ENCODE measurements at places on chromosomes 6 and 20.

DNA sequence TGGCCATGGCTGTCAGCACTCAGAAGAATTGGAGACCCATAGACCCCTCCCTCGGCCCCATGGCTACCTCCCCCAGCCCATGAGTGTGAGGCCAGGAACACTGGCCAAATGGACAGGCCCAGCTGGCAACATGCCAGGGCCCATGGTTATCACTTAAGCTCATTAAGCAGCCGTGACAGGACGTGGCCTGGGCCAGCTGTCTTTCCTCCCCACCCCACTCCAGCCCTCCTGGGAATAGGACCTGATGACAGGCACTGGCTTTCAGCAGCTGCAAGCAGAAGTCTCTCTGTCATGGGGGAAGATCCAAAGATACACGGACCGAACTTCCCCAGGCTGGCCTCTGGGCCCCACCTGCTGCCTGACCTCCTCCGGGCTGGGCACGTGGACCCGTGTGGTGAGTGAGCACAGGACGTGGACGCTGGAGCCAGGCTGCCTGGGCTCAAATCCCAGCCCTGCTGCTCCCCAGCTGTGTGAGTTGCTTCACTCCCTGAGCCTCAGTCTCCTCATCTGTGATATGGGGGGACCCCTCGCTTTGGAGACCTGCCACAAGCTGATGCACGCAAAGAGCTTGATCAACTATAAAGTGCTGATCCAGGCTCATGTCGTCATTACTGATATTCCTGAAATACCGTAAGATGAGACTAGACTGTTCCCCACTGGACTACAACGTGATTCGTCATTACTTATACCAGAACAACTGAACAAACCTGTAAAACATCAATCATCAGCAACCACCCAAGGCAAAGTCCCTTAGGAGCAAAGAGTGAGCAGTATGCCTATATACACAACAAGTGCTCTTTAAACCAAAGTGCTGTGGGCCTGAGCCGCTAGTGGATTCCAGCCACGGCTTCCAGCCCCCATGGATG lies 22.0 kb upstream of the VSTM2L start:
- DNase-seq, result no peak

DNA sequence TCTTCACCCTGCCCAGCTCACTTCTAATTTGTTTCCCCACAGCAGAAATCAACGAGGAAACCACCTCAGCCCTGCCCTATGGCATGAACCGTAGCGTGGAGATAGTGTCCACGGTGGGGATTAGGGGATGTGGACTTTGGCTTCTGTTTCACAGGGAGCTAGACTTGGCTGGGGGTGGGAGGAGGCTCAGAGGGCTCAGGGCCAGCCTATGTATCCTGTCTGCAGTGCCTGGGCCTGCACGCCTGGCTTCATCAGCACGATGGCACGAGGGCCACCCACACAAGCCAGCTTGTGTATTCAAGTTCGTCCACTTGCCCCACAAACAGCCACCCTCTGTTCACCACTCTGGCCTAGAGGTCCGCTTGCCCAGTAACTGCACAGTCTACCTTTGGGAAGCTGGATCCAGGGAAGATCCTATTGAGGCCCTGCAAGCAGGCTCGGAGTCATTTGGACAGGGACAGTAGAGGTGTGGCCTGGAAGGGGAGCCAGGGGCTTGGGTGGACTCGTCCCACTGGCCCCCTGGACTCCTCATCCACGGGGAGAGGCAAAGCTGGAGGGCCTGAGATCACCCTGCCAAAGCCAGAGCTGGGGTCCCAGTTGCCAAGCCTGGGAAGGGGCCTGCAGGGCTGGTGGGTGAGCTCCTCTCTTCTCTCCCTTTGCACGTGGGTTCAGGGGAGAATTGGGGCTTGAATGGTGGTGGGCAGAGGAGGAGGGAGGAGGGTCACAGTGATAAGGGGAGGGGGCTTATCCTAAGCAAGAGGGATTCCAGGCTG lies 38.0 kb upstream of the FAM83D start:
- DNase-seq, result no peak

DNA sequence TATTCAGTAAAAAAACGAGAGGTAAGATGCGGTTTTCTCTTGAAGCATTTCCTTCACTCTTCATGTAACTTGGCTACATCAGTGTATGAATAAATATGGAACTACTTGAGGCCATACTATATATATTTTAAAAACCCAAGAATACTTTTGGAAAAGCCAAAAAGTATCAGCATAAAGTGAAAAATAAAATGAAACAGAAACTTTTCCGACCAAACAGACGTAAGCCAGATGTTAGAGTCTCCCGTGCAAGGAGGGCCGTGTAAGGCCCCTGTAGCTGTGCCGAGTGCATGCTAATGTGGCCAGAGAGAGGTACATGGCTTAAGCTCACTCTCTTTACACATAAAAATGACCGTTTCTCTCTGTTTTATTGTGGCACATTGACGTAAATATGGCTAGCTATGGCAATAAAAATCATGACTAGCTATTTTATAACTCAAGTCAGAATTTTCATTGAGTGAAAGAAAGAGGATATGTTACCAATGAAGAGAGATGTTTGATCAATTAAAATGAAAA lies 140.1 kb upstream of the GMDS start:
- no peak for DNase-seq

DNA sequence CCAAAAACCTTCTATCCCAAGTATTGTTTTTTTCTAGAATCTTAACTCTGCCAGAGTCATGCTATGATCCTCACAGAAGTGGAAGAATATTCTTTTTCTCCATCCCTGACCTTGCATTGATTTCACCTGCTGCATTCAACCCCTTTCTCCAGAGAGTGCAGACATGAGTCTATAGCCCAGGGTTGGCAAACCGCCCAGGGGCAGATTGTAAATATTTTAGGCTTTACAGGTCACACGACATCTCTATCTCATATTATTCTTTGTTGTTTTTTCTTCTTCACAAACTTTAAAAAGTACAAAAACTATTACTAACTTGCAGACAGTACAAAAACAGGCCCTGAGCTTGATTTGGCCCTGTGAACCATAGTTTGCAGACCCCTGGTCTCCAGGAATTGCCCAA lies 112.1 kb upstream of the ASF1A start:
- no peak for DNase-seq

GRCh38 chr6:141103246-141103645 lies 1029.5 kb upstream of the GJE1 start:
- peak; percentile 33 for DNase-seq

- DNase-seq, result peak; percentile 64
Measured at GRCh38 chr20:6828794-6829423, 61.4 kb downstream of the BMP2 start.

- no peak for DNase-seq
Measured at GRCh38 chr6:132675002-132675401, 16.0 kb upstream of the TAAR1 start.

- peak; percentile 58 for DNase-seq
Measured at GRCh38 chr6:85464722-85465150, 14.9 kb downstream of the NT5E start.

GRCh38 chr20:8471465-8471864 lies 339.4 kb downstream of the PLCB1 start:
- DNase-seq, result no peak

GRCh38 chr6:53461696-53462095 lies 83.2 kb downstream of the GCLC start:
- DNase-seq, result no peak

- DNase-seq, result peak; percentile 51
Measured at GRCh38 chr6:121647905-121648304, 212.5 kb downstream of the GJA1 start.

DNA sequence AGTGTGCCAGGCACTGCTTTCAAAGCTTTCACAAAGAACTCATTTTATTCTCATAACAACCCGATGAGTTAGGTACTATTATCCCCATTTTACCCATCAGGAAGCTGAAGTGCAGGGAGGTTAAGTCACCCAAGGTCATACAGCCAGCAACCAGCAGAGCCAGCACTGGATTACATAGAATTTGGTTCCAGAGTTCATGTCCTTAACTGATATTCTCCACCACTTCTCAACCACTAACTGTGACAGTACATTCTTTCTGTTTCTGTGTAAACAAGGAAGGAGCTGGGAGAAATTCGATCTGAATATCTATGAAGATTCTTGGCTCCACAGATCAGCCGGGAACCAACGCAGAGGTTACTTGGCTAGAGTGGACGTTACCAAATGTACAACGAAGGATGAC lies 98.0 kb downstream of the KIF16B start:
- DNase-seq, result no peak

- DNase-seq, result no peak
Measured at GRCh38 chr20:47143657-47144056, 212.8 kb downstream of the ZMYND8 start.

- no peak for DNase-seq
Measured at GRCh38 chr20:63737945-63738686, 1.5 kb upstream of the SLC2A4RG start.

- DNase-seq, result no peak
Measured at GRCh38 chr6:7414811-7415210, 25.2 kb downstream of the RIOK1 start.

DNA sequence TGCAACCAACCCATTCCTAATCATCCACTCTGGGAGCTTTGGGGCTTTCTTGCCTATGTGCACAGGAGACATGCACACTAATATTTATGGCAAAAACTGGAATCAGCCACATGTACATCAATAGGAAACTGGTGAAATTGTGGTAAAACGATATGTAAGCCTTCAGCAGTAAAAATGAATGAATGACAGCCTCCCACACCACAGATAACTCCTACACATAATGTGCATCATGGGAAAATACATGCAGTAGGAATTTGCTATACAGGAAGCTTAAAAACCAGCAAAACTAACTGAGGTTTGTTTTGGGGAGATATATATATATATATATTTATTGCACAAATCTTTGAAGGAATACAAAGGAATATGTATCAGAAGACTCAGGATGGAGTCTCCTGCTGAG lies 47.6 kb downstream of the HLA-G start:
- no peak for DNase-seq

DNA sequence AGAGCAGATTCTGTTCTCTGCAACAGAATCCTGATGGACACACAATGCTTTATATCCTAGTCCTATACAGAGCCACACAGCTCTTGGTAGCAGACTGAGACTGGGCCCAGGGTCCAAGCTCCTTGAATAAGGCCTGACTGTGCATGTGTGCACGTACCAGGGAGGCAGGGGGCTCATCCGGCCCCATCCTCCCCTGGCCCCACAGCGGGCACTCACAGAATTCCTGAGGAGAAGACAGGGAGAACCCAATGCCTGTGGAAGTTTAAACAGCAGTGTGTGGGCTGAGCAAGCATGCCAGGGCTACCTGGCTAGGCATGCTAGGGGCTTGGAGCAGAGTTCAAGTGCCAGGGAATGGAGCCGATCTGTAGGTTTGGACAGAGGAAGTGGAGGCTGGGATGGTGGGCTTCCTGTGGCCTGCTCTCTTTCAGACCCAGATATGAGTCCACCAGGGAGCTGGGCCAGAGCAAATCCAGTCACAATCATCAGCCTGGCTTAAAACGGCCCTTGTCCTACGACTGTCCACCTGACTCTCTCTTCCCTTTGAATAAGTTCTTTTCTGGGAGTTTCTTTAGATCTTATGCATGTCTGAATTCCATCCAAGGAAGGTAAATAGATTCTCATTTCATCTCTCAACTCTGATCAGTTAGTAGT lies 74.0 kb downstream of the MRPL14 start:
- no peak for DNase-seq

DNA sequence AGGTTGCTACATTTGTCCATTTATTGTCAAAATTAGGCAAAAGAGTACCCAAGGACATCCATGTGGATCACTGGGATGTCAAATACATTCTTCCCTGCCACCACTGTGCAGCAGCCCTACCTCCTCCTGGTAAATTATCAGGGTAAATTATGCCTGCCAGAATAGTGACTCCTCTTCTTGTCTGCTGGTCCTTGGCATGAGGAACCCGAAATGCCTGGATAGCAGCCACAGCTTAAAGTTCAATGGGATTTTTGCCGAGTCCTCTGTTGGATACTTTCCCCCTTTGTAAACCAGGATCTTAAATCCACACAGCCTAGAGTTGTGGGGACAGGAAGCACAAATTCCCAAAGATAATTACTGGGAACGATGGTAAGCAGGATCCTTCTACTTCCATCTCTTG lies 173.3 kb downstream of the RFX6 start:
- DNase-seq, result no peak

DNA sequence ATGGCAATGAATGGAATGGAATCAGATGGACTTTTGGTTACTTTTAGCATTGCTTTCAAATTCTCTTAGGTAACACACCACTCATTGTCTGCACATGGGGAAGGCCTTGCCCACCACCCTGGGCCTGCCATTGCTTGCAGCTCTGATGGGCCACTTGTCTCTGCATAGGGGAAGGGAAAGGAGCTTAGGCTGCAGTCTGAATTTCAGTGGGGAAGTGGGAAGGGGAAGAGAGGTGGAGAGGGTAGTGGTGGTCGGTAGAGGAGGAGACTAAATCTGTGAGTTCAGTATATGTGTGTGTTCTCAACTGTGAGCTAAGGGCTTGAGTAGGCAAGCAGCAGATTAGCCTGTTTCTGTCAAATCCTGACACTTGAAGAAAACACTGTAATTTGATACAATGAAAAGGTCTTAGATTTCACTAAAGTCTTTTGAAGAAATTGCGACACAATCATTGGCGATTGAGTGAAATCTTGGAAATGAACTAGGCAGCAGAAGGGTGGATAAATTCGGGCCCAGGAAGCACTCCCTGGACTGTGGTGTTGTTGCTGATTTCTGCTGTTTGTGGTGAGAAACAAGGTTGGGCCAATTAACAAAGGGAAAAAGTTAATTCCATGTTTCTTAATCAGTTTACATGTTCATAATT lies 80.6 kb downstream of the OTOR start:
- DNase-seq, result no peak

GRCh38 chr6:82568290-82568993 lies 204.8 kb downstream of the TPBG start:
- DNase-seq, result no peak

GRCh38 chr20:1854246-1854645 lies 41.0 kb upstream of the SIRPA start:
- no peak for DNase-seq

- DNase-seq, result peak; percentile 54
Measured at GRCh38 chr6:38871741-38872568, 156.8 kb downstream of the DNAH8 start.

GRCh38 chr6:52390361-52390727 lies 28.4 kb downstream of the PAQR8 start:
- DNase-seq, result peak; percentile 75

GRCh38 chr6:143596866-143597265 lies 80.9 kb upstream of the PHACTR2 start:
- DNase-seq, result no peak

GRCh38 chr6:37493661-37493995 lies 6.1 kb downstream of the CCDC167 start:
- no peak for DNase-seq

- no peak for DNase-seq
Measured at GRCh38 chr6:118871331-118871730, 22.6 kb upstream of the ASF1A start.

- no peak for DNase-seq
Measured at GRCh38 chr6:25417046-25417605, 138.0 kb downstream of the CARMIL1 start.

Data from COLO829 (cell line).